Stimulated activated CD8-positive, alpha-beta memory T cell treated with anti-CD3 and anti-CD28 coated beads, Interleukin-4, amount 100 ng/mL, for 4 hours (primary cell): ENCODE measurements at places on chromosomes 5 and 9.

- DNase-seq, result no peak
Observed at GRCh38 chr9:137021979-137022661, 5.9 kb downstream of the ABCA2 start.

- DNase-seq, result no peak
Observed at GRCh38 chr5:42620579-42621216, 135.9 kb upstream of the CCDC152 start.

DNA sequence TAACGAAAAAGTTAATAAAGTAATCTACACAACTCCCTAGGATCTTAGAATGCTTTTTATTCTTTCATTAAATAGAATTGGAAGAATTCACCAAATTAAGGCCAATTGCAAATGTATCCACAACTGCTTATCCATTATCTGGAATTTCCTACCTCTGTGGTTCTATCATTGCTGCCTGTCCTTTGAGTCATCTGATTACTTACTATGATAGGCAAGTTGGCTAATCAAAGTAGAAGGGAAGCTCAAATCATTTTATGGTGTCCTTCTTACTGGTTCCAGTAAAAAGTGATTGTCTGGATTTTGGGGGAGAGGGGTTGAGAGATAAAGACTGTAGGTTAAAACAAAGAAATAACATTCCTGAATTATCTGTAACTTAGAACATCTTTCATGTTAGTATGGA lies 161.4 kb upstream of the GNA14 start:
- DNase-seq, result no peak

GRCh38 chr5:67200809-67201562 lies 4.4 kb upstream of the CD180 start:
- no peak for DNase-seq

DNA sequence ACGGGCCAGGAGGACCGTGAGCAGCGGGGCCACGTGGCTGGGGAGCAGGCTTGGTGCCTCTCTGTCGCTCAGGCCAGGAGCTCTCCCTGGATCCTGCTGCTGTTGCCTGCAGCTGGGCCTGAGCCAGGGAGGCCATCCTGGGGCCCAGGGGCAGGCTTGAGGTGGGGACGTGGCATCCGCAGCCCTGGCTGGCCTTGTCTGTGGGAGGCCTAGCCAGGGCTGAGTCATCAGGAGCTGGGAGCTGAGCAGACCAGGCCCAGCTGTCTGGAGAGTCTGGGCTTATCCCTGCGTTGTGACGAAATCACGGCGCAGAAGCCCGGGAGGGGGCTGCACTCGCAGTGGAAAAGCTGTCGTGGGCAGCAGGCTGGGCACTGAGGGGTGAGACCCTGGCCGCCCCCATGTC lies 138.8 kb upstream of the COL5A1 start:
- DNase-seq, result no peak

- DNase-seq, result no peak
Observed at GRCh38 chr5:113614191-113614590, 100.7 kb downstream of the YTHDC2 start.

DNA sequence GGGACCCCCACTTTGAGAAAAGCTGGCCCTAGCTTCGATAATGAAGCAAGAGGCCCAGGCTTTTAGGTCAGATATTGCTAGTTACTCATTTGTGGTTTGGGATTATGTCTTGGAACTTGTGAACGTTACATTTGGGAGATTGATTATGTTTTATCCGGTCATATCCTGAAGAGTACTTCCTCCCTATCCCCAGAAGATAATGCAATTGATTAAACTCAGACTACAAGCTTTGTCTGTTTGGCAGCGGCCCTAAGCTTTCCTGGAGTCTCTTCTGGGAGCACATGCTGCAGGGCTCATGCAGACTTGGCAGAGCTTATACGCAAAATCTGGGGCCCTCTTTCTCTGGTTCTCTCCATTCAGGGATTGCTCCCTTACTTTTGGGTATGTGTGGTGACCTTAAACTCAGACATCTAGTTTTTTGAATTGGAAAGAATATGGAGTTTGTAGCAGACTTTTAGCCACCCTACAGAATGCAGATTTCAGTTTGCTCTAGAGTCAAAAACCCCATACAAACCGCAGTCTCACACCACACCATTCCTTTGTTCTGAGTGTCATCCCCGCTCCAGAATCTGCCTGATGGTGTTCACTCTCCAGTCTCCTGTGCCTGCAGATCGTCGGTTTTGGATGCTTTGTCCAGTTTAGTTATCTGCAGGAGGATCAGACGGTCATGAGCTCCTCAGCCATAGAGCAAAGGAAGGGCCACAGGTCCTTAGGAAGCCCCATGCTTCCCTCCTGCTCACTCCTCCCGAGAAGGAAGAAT lies 449.5 kb upstream of the TRPC7 start:
- DNase-seq, result no peak

- no peak for DNase-seq
Observed at GRCh38 chr9:119318371-119318770, 50.9 kb downstream of the BRINP1 start.

GRCh38 chr5:117604845-117605244 lies 1030.2 kb upstream of the SEMA6A start:
- no peak for DNase-seq

GRCh38 chr9:23412458-23412857 lies 413.6 kb downstream of the ELAVL2 start:
- no peak for DNase-seq

DNA sequence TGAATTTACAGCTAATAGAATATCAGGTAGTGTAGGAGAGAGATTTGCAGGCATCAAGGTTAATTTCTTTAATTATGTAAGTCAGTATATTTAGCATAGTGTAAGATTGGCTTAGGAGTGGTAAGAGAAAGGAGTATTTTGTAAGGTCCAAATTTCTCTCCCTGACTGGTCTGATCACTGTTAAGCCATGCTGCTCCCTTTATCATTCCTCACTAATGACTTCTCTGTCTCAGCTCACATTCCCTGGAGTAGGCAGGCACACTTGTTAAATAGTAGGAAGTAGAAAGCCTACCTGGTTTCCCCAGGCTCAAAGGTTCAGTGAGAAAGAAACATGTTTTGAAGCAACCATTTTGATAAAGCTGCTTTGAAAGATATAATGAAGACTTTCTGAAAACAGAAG lies 90.7 kb downstream of the SMIM15 start:
- DNase-seq, result no peak

- no peak for DNase-seq
Observed at GRCh38 chr5:173454736-173455598, 126.8 kb upstream of the STC2 start.

DNA sequence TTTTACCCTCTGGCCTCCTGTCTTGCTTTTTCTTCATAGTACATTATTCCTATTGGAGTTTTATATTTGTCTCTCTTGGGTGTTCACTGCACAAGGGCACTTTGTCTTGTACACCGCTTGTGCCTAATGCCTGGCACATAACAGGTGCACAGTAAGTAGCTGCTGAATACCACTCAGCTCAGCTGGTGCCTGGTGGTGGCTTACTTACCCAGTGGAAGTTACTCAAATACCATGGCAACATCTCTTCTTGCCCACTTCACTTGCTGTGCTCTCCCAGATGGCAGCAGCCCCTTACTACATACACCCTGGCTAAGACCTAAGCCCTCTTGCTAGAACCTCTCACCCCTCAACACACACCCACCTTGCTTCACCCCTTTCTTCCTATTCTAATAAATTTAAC lies 11.3 kb upstream of the SKP1 start:
- DNase-seq, result no peak

- DNase-seq, result no peak
Observed at GRCh38 chr5:109987355-109987754, 297.6 kb downstream of the MAN2A1 start.

DNA sequence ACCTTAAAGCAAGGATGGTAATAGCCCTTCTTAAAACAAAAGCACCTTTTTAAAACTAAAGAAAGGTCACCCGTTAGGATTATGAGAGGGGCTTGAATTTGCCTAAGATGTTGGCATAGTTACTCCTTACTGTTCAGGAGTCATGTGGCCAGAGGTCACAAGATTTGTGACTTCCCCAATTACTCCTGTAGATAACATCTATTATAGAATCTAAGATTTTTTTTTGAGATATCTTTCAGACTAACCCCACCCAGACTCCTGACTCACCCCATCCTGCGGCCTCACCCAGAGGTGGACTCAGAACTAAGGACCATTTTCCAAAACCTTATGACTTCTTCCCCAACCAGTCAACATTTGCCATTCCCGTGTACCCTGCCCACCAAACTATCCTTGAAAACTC lies 2.4 kb downstream of the CD180 start:
- DNase-seq, result no peak

- no peak for DNase-seq
Observed at GRCh38 chr9:14061936-14062585, 251.9 kb downstream of the NFIB start.

DNA sequence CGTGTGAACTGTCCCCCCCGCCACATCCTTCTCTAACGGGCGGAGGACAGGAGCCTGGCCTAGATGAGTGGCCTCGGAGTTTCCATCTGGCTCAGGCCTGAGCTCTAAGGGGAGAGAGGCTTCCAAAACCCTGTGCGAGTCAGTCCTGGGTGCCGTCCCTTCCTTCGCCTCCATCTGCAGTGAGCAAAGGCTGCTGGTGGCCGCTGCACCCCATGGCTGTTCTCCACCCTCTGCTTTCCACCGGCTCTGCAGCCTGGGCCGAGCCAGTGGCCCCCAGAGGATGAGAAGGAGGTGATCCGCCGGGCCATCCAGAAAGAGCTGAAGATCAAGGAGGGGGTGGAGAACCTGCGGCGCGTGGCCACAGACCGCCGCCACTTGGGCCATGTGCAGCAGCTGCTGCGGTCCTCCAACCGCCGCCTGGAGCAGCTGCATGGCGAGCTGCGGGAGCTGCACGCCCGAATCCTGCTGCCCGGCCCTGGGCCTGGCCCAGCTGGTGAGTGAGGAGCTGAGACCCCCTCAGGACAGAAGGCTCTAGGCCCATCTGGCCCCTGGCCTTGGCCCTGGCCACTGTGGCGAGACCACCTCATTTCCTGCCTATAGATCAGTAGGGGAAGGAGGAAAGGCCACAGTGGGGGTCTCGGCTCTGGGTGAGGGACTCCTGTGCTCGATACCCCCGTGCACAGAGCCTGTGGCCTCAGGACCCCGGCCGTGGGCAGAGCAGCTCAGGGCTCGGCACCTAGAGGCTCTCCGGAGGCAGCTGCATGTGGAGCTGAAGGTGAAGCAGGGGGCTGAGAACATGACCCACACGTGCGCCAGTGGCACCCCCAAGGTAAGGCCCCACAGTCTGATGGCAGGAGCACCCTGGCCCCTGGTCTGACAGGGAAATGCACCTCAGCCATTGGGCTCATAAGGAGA lies 3.0 kb downstream of the PKN3 start:
- DNase-seq, result no peak

DNA sequence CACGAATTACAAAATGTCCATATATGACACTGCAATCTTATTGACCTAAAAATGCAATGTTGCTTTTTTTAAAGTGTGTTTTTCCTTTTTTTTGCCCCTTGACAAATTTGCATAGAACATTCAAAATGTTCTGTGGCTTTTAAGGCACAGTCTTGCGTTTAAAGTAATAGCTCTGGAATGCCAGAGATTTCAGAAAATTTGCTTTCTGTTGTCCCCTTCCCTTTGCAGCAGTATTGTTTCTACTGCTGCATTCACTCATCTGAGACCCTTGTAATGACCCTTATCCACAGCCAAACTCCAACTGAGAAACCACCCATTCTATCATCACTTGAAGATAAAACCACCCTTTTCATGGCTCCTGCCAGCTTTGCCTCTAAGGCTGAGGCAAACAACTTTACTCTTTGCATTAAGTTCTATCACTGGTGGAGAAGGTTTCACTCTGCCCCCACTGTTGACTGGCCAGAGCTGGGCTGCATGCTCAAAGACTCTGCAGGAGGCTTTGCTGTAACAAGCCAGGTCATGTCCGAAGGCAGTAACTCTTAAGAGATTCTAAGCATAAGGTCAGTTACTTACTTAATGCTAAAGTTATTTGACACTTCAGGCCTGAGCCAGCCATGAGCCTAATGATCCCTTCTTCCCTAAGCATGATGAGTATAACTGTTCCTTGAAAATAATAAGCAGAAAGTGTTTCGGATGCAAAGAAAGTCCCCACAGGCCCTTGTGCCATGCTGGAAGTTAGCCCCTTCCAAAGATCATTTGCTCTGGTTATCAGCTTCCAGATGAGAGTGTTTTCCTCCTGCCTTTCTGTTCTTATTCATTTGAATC lies 101.9 kb downstream of the CD180 start:
- no peak for DNase-seq

GRCh38 chr5:178690208-178690607 lies 40.3 kb downstream of the ZNF354A start:
- DNase-seq, result no peak

DNA sequence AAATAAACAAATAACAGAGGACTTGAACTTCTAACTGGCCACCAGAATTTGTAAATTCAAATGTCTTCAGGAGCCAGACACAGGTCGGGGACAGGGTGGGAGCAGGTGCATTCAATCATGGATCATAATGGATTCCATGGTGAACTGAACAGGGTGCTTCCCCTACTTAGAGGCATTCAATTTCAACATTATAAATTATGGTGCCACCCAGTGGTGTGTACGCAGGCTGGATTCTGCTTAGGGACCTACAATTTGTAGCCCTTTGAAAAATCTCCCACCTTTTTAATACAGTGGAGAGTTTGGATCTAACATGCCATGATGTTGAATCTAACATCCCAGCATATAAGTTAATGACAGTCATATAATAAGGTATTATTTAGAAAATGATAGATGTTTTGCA lies 22.3 kb downstream of the KLF9 start:
- DNase-seq, result no peak

DNA sequence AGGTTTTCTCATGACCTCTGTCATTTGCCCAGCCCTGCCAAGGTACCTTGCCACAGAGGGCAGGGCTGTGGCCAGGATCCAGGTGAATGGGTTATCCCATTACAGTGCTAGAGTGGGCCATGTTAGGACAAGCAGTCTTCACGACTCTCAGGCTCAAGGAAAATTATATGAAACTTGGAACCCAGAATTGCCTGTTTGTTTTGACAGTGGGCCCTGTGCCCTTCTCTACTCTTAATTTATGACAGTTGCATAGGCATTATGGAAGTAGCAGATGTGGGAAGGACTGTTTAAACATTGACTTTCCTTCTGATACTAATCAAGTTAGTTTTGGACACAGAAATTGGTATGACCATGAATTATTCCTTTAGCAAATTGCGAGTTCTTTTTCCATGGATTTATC lies 41.7 kb downstream of the ITGA2 start:
- DNase-seq, result no peak

- DNase-seq, result peak; percentile 71
Observed at GRCh38 chr9:133417541-133418461, at the start of gene REXO4. REXO4 (minus strand) TSS chr9:133418010; CDS start chr9:133417844, 166 bp downstream.

DNA sequence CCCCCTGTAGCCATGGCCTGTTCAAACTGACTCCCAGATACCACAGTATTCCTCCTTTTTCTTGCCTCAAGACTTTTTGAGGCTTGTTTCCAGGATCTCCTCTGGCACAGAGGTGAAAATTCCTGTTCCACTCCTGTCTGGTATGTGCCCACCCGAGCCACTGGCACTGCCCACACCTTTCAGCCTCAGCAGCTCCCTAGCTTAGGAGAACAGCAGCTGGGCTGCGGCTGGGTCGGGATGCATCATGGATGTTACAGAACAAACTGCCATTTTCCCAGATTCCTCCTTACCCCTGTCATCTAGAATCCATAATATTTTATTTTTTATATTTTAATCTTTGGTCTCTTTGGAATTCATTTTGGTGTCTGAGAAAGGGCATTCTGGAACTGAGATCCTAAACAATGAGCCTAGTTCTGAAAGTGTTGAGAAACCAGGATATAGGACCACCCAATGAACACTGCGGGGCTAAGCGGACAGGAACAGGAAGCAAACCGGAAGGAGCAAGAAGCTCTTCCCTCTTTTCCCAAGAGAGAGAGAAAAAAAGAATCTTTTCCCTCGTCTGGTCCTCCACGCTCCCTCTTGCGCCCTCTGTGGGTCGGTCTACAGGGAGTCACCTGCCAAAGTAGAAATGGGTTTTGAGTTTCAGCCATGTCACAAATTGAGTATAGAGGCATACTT lies 12.5 kb downstream of the OR2S2 start:
- DNase-seq, result peak; percentile 4
